Bronchial epithelial cell (primary cell): ENCODE measurements at places on chromosomes 5 and 9. TPM values are rescaled to one million over a fixed set of nuclear protein-coding genes. Genes with fewer than 3 reads are reported as not detected.

DNA sequence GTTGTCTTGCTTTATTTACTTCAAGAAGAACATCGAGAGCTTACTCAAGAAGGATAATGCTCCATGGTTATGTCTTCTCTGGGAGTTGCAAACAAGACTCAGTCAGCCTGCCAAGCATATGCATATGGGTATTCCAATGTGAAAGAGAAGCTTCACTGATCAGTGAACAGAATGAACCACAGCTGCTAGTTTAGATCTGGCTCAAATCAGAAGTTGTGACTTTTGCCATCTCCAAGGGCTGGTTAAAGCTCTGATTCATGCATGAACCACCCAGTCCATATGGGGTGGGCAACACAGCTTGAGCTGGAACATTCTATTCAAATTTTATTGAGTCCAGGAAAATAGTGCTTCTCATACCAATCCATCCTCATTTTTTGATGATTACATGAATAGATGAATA, 50.0 kb downstream of the ATPSCKMT start:
- DNase-seq = no peak

DNA sequence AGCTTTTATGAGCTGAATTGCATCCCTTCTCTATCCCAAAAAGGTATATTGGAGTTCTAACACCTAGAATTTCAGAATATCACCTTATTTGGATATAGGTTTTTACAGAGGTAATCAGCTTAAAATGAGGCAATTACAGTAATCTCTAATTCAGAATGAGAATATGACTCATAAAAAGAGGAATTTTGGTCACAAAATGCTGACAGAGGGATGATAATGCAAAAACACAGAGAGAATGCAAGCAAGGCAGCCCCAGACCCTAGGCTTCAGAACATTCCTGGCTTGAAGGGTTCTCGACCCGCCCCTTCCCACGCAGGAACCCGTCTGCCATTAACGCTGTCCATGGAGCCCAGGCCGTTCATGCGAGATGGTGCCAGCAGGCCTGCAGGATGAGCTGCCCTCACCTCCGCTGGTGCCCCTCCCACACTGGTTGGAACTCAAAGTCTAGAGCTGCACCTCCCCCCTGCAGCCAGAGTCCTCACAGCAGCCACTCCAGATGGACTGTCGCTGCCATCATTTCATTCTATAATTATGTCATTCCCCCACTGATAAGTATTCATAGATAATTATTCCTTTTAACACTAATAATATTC, 1173.4 kb upstream of the ACO1 start:
- DNase-seq = peak; percentile 24

GRCh38 chr5:87099968-87100367, 167.7 kb upstream of the RASA1 start:
- no peak for DNase-seq

GRCh38 chr5:174937201-174938123, 213.1 kb downstream of the MSX2 start:
- no peak for DNase-seq

Gene PCDHA12
- total RNA-seq = under 0.01 and 0.13 TPM in 2 replicates
